ENCODE measurements at places on chromosomes 2 and 18.
A peak's percentile ranks its signal among the peaks of the same experiment; 100 is the strongest.

DNA sequence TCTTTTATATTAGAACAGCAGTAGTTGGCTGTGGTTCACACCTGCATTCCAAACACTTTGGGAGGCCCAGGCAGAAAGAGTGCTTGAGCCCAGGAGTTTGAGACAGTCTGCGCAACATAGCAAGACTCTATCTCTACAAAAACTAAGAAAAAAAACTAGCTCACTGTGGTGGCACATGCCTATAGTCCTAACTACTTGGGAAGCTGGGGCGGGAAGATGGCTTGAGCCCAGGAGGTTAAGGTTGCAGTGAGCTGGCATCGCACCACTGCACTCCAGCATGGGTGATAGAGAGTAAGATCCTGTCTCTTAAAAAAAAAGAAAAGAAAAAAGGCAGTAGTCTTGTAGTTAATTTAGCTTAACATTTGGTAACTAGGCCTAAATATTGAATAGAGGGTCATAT is 136.6 kb downstream of the AGPS start:
- no peak for DNase-seq

- no peak for DNase-seq
These were observed 146.5 kb downstream of the CABLES1 start for GRCh38 chr18:23281626-23282436.

DNA sequence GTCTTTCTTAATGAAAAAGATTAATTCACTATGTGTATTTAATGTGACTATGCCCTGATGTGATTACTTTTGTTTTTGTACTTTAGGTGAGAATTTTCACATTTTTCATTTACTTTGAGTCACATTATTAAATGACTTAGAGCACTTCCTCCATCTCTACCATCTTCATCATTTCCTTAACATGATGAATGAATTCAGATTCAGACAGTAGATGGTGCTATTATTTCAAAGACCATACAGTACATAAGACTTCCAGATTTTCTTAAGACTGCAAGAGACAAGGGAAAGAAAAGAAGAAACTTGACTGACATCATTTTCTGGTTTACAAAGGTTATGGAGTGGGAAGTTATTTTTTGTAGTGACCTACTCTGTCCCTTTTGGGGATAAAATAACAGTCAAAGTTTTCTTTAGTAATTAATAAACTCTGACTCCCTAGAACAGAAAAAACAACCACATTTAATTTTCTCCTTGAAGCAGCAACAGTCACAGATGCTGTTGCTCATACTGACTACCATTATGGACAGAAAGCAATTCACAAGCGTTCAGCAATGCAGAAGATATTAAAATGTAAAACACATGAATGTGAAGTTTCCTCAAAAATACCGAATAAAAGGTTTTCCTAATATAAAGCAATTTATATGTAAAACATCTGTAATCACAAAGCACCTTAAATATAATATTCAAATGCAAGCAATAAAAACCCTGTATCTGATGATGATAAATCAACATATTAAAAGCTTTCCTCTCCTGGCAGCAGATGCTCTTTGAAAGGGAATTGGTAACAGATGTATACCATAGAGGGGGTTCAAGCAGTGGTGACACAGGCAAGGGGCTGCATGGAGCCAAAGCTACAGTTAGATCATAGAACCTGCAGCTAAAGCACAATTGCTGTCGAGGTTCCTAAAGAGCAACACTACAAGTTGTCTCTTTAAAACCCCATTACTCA is 1010.9 kb upstream of the NXPH2 start:
- peak; percentile 40 for DNase-seq

DNA sequence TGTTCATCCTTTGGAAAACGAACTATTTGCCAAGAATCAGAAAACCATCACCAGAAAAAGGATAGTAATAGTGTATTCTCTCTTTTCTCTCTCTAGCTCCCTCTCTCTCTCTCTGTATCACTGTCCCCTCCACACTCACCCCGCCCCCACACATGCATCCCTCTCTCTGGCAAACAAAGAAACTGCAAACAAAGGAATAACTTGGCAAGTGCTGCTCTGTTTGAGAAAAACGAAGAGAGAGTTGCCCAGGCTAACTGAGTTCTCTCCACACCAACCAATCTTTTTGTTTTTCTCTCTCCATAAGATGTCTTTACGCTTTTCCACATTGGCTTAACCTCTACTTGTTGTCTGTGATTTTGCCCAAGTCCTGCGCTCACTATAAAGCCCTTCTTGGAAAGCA is 316.2 kb downstream of the EPHA4 start:
- DNase-seq = no peak

- DNase-seq = no peak
These were observed 239.9 kb downstream of the MTX2 start for GRCh38 chr2:176508984-176509740.

- no peak for DNase-seq
These were observed 739.5 kb upstream of the SALL3 start for GRCh38 chr18:78240101-78240500.

DNA sequence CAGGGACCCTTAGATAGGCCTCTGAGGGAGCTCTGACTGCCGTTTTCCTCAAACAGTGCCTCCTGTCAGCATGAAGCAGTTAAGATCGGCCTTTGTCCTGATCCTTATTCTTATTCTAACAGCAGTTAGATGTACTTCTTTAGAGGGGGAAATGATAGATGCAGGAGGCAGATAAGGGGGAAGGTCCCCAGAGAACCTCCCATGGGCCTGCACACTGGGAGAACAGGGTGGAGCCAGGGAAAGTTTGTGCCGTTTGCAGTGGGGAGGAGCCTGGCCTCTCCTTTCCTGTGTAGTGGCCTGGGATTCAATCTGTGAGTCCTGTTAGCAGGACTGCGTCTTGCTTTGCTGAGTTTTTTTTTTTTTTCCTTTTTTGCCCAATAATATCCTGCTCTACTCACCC is 7.9 kb upstream of the INPP4A start:
- DNase-seq = no peak

GRCh38 chr2:184695-185094 is 79.1 kb downstream of the SH3YL1 start:
- DNase-seq = no peak

GRCh38 chr2:181680937-181681811 is 857 bp upstream of the NEUROD1 start:
- DNase-seq = no peak

GRCh38 chr18:29185801-29186200 is 1008.9 kb upstream of the CDH2 start:
- DNase-seq = no peak

DNA sequence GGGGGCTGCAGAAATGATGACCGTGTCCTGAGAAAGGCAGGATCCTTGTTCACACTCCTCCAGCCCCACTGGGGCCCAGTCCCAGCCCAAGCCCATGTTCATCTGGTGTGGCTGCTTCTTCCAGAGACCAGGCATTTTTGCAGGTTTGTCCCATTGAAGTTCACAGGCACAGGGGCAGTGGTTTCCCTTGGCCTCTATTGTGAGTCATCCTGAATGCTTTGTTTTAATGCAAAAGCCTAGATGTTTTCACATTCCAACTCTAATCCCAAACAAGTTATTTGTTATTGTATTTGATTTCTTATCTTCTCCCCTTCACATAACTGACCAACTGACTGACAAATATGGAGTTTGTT is 426.4 kb upstream of the ID2 start:
- no peak for DNase-seq

DNA sequence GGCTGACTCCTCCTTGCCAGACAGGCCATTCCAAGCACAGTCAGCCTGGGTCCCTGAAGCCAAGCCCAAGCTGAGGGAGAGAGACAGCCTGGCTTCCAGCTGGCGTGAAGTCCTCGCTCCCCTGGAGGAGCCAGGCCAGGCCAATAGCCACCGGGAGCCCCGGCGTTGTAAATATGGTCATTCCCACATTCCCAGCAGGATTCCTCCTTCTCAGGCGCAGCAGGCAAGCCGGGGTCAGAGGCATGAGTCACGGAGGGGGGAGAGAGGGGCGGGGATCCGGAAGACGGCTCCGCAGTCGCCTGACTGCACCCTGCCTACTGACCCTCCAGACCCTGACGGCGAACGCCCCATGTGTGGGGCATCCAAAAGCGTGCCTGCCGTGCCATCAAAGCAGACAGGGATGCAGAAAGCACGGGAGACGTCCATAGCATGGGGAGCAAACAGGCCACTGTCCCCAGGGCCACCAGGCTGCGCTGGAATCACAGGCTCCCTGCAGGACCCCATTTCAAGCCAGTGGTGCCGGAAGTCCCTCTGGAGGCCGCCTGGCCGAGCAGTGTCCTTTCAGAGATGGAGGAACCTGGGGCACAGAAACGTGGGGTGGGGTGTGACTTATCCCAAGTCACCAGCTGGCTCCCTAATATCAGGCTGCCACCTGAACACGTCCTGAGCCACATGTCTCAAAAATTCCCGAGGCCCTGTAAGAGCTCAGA is 48.2 kb downstream of the TWIST2 start:
- DNase-seq = peak; percentile 93

- no peak for DNase-seq
These were observed 34.4 kb downstream of the ITGAV start for GRCh38 chr2:186624276-186624675.

DNA sequence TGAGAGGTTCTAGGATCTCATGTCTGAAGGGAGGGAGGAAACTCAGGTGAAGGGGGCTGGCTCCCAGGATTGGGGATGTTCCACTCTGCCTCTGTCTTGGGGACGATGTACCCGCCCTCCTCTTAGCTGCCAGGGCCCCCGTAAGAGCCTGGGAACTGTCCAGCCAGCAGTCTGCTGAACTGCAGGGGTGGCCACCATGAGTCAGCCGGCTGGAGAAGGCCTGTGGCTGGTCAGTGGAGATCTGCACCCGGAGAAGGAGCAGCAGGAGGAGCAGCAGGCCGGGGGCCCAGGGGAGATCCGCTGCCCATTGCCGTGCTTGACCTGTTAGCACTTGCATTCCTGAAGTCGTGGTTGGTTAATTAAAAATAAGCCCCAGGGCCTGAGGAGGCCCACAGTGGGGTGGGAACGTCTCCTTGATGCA is 180.3 kb downstream of the TFCP2L1 start:
- DNase-seq = no peak

- DNase-seq = no peak
These were observed 136.2 kb upstream of the SMAD7 start for GRCh38 chr18:49086926-49087325.

DNA sequence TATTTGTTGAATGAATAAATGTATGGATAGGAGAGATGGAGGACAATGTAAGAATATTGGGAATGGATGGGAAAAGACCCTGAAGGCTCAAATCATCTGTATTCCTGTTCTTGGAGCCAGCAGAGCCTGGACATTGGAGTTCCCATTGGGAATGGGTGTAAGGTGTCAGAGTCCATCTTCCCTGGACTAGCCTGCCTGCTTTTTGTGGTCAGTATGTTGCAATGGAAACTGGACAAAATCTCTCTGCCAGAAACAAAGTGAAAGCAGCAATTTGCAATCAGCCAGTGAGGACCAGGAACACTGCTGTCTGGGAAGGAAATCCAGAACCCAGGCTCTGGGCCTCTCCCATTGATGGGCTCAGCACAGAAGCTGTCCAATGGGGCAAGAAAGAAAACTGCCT is 83.5 kb upstream of the SKOR2 start:
- DNase-seq = peak; percentile 24

DNA sequence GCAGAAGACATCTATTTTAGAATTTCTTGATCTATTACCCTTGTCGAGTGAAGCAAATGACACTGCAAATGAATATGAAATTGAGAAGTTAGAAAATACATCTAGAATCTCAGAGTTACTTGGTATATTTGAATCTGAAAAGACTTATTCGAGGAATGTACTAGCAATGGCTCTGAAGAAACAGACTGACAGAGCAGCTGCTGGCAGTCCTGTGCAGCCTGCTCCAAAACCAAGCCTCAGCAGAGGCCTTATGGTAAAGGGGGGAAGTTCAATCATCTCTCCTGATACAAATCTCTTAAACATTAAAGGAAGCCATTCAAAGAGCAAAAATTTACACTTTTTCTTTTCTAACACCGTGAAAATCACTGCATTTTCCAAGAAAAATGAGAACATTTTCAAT is 370.4 kb downstream of the XIRP2 start:
- no peak for DNase-seq

- DNase-seq = peak; percentile 75
These were observed 13.1 kb upstream of the MLPH start for GRCh38 chr2:237473878-237474441.

GRCh38 chr2:222232372-222232771 is 66.4 kb downstream of the PAX3 start:
- DNase-seq = no peak

DNA sequence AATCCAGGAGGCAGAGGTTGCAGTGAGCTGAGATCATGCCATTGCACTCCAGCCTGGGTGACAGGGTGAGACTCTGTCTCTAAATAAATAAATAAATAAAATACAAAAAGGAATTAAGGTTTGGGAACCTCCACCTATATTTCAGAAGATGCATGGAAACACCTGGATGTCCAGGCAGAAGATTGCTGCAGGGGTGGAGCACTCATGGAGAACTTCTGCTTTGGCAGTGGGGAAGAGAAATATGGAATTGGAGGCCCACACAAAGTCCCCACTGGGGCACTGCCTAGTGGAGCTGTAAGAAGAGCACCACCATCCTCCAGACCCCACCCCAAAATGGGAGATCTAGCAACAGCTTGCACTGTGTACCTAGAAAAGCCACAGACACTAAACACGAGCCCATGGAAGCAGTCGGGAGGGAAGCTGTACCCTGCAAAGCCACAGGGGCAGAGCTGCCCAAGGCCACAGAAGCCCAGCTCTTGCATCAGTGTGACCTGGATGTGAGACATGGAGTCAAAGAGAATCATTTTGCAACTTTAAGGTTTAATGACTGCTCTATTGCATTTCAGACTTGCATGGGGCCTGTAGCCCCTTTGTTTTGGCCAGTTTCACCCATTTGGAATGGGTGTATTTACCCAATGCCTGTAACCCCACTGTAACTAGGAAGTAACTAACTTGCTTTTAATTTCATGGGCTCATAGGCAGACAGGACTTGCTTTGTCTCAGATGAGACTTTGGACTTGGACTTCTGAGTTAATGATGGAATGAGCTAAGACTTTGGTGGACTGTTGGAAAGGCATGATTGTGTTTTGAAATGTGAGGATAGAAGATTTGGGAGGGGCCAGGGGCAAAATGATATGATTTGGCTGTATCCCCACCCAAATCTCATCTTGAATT is 265.3 kb downstream of the ZEB2 start:
- DNase-seq = no peak

GRCh38 chr2:101560780-101561315 is 85.9 kb upstream of the RFX8 start:
- no peak for DNase-seq

- DNase-seq = no peak
These were observed 2.1 kb upstream of the PCBP1 start for GRCh38 chr2:70084973-70085710.

- no peak for DNase-seq
These were observed 124.5 kb downstream of the PLB1 start for GRCh38 chr2:28620291-28620793.

DNA sequence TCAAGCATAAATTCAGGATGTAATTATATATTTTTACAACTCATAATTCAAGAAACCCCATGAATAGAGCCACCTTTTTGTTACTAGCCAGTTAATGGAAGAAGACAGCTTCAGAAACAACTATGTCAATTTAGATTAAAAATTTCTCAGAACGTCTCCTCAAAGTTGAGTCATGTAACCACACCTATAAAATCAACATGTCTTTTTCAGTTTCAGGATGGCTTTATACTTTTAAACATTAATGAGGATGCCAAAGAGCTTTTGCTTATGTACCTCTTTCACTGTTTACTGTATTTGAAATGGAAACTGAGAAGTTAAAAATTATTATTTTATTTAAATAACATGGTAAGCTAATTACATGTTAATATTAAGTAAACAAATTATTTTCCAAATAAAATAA is 280.1 kb downstream of the PTH2R start:
- no peak for DNase-seq

- no peak for DNase-seq
These were observed 71.0 kb downstream of the ARL4C start for GRCh38 chr2:234425639-234426603.

Data from HCEC 1CT (cell line).